ENCODE measurements at places on chromosomes 2 and 18.

DNA sequence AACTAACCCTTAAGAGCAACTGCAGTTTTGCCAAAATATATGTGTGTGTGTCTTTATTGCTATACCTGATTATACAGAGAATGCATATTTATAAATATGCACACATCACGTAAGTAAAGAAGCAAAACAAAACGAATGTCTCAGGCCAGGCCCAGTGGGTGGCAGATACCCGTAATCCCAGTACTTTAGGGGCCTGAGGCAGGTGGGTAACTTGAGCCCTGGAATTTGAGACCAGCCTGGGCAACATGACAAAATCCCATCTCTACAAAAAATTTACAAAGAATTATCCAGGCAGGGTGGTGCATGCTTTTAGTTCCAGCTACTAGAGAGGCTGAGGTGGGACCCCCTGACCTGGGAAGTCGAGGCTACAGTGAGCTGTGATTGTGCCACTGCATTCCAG lies 745.3 kb downstream of the SATB2 start:
- no peak for DNase-seq

DNA sequence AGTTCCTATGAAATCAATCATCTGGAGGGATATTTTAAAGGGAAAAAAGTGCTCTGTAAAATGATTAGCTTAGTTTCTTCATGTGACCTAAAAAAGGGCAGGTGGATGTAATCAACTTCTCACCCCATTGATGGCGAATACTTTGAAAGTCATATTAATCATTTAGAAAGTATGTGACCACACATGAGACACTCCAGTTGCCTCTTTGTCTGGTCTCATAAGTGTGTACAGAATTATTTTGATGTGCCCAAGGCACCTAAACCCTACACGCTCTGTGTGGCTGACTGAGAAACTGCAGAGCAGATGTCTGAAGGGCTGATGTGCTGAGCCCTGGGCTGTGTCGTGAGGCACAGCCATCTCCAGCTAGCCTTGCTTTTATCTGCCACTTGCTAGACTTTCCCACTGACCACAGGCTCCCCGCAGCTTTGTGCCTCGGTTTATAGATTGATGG lies 26.9 kb downstream of the SGPP2 start:
- no peak for DNase-seq

DNA sequence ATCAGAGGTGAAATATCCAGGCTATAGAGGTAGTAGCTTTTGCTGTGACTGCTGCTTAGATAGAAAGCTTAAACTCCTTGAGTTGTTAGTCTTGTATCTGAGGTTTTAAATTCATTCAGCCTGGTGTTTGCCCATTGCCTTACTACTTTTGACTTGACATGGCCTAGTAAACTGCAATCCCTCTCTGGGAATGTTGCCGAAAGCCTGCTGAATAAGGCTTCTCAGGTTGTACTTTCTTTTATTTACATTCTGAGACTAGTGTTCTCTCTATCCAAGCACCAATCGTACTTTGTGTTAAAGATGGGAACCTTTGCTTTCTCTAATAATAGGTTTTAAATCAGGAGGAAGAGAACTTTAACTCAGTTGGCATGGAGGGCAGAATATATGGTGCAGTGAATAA lies 357.6 kb upstream of the CWC22 start:
- no peak for DNase-seq

DNA sequence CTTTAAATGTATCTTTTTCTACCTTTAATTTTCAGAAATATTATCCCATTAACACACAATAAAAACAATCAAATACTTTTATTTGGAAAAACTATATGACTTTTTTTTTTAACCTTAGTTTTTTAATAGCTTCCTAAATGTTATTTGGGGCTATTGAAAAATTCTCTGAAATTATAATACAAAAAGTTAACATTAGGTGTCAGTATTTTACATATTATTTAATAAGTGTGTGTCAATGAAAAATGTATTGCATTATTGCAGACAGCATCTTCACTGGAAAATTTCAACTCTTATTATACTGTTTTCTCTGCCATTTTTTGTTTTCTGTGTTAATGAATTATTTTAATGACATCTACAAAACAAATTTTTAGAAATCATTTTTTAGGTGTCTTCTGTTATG lies 51.1 kb upstream of the ARHGAP15 start:
- DNase-seq: no peak

- no peak for DNase-seq
Observed at GRCh38 chr2:129201696-129202095, 777.8 kb upstream of the RAB6C start.

DNA sequence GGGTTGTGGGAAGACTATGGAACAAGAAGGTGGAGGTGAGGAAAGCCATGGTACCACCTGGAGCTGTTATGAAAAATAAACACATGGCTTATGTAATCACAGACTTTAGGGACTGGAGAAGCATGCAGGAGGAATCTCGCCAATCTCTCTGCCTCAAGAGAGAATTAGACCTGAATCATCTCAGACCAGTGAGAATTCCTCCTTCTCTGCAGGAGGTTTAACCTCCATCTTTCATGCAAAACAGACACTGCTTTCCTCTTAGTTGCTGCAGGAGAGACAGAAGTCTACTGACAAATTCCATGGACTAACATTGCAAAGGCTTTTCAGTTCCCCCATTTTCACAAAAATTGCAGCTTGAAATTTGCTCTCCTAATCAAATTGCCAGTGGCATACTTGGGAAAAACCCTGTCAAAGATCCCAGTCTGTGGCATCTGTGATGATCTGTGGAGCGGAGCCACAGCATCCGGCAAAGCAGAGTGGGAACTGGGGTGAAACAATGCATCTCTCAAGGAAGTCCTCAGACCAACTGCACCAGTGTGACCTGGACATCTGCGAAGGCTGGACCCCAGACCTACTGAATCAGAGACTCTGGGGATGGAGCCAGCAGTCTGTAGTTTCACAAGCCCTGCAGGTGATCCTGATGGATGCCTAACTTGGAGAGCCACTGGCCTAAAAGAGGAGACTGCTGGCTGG lies 28.6 kb upstream of the NCKAP5 start:
- DNase-seq: no peak

DNA sequence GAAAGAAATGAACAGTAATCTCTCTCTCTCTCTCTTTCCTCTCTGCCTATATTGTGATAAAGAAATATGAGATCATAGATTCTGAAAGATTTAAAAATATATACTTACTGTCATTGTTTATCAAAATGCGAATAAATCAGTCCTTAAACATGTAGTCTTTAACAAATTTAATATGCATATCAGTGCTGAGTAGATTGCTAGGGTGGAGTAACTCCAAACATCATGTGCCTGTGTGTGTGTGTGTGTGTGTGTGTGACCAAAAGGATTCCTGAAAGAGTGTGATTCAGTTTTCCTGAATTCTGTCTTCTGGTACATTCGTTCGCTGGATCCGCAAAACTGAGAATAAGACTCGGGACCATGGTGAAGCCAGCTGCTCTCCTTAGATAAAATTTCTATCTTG lies 24.0 kb upstream of the DSEL start:
- no peak for DNase-seq

GRCh38 chr2:216596236-216596979 lies 36.8 kb upstream of the IGFBP2 start:
- DNase-seq: no peak

DNA sequence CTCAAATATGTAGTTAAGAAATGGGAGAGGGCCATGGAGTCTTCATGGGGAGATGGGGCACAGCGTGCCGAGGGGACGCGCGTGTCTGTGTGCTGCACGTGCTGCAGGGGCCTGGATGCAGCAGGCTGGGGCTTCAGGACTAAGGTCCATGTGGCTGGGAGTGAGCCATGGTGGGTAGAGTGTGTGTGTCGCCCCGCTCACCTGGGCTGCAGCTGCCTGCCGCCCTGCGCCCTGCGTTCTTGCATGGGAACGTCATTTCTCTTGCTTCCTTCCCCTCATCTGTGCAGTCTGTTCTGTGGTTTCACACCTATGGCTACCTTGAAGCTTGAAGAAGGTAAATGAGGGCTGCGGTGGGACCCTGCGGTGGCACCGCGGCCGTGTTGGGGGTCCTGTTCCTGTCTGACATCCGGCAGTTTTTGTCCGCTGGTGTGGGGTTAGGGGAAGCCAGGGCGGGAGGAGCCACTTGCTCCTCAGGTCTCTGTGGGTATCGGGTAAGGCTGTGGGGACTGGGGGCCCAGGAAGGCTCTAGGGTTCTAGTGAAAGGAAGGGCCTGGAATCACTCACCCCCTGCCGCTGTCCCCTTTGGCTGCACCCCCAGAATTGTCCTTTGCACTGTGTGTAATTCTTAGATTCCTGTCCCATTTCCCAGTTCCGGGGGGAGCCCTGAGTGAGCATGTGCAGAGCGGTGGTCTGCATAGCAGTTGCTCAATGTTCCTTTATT lies 54.1 kb upstream of the HS6ST1 start:
- DNase-seq: no peak

- DNase-seq: no peak
Observed at GRCh38 chr18:2502880-2503279, 68.4 kb downstream of the METTL4 start.

GRCh38 chr18:47560723-47561715 lies 309.6 kb upstream of the SKOR2 start:
- no peak for DNase-seq

DNA sequence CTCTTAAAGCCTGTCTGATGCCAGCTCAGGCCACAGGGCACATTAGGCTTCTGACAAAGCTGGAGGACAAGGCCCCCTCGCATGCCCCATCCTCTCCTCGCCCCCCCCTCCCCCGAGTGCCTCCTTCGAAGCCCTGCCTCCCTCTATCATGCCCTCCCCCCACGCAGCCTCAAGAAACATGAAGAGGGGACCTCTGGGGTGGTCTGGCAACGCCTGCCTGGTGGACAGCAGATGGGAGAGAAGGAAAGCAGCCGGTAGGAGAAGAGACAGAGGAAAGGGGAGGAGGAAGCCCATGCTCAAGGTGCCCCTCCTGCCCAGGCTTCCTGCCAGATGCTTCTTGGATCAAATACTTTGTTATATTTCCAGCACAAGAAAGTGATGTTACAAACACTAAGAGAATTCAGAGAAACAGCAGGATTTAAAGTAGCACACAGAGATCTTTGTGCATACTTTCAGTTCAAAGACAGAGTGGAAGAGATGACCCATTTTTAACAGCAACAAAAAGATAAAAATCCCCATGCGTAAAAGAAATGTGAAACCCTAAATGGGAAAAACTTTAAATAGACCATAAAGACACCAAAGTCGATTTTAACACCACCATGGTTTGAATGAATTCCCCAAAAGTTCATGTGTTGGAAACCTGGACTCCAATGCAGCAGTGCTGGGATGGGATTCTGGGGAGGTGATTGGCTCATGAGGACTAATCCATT lies 19.0 kb downstream of the BOK start:
- DNase-seq: no peak

DNA sequence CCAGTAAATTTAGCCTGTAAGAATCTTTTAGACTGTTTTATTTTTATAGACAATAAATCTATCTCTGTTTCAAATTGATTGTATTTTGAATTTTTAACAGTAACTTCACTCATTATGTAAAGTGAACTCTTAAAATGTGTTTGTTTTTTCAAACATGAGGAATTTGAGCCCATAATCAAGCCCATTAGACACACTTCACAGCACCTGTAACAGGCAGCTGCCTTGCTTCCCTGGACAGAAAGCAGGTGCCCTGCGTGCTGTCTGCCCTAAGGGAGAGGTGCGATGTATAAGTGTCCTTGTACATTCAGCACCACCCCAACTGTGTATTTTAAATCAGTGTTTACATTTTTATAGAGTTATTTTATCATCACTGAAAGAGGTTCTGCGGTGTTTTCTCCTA lies 186.5 kb upstream of the TPO start:
- no peak for DNase-seq

DNA sequence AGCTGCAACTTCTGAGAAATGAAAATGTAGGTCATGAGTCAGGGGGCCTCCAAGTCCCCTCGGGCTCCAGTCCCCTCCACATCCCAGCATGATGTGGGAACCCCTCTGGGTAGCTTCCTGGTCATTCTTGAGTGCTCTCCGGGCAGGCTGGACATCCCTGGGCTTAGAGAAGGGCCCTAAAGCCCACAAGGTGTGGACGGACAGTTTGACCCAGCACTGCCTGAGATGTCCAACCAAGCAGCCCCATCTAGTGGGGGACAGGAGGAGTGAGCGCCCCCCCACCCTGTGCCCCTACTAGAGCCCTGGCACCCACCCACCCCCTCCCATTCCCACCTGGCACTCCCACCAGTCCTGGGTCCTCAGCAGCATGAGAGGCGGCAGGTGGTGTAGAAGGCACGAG lies 46.0 kb downstream of the CYP27C1 start:
- no peak for DNase-seq

- DNase-seq: no peak
Observed at GRCh38 chr18:47168509-47168908, 7.7 kb downstream of the IER3IP1 start.

DNA sequence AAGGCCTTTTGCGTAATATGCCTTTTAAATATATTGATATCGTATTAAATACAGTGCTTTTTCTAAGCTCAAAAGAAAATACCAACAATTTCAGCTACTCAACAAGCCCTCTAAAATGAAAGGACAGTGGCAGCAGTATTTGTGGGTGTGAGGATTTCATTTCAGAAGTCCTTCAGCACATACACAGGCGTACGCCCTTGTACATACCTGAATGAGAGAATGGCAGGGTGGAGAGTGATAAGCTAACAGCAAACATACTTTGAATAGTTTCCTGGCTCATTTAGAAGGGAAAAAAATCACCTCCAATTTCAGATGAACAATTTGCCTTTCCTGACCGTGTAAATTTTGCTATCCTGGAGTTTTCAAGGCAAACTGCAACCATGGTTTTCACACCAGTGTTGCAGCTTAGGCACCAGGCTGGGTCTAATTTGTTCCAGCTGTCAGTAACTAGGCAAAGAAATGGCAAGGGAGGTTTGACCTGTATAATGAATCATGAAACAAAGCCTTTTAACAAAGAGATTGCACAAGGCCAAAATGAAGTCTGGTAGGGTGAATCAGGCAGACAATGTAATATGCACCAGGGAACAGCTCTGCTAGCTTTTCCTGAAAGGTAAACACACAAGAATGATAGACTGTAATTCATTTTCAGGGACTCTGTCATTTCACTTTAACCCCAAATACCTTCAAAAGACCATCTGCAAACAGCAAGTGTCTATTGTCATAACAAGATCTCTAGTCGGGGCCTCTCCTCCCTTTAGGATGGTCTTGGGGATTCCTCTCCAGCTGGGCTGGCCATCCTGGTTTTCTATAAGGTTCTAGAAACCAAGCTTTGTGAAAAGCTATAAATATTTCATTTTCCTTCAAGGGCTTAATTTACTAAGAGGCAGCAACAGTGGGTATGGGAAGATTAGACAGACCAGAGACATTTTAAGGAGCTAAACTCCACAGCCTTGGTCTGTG lies 11.5 kb downstream of the ANKRD29 start:
- no peak for DNase-seq

All from putamen (tissue), 1 donor.